GM12865 (cell line): ENCODE measurements at places on chromosomes 4 and X.

DNA sequence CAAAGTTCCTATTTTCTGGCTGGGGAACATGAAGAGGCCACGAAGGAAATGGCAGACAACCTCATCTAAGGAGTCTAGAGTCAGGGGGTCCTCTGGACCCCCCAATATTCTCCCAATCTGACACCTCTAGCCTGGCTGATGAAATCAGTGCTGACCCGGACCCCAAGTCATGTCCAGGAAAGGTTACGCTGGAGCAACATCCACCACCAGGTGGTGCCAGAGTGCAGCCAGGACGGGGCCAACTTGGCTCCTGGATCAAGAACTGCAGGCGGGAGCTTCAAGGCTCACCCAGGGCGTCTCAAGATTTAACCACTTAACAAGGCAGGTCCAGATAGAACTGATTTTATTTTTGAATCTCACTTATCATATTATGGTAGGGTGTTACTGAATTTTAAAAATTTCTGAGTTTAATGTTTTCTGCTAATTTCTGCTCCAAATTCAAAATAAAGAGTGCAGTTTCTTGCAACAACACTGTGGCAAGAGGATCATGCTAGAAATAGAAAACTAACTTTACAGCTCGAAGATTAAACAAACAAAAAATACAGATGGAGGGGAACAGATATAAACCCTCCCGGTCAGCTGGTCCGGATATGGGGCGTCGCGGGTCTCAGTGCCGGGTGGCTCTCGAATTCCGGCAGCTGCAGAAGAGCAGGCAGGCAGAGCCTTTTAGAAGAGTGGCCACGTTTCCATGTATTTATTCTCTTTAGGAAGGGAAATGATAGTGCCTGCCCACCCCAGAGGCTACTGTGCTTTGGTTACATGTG is 135.5 kb downstream of the AFAP1 start:
- DNase-seq: peak; percentile 81

DNA sequence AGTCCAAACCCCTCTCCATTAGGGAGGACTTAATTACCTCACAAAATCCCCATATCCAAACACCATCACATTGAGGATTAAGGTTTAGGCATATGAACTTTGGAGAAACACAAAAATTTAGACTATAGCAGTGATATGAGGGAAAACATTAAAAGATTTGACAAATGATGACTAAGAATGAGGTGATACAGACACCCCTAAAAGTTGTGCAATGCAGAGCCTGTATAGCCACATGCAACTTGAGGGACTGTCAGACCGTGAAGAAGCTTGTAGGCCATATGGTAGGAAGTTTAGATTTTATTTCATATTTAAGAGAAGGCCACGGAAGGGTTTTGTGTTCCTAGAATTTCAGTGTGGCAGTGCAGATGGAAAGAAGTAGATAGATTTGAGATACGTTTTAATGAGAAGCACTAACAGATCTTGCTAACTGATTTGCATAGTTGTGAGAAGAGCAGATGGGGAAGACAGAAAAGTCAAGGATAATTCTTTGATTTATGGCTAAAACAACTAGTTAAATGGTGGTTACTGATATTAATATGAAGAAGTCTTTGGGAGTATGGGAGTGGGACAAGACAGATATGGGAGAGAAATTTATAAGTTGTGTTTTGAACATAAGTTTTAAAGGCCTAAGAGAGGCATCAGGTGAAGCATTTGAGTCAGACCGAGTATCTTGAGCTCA is 5.5 kb upstream of the FIP1L1 start:
- no peak for DNase-seq

GRCh38 chr4:8882239-8882638 is 10.6 kb upstream of the HMX1 start:
- no peak for DNase-seq

DNA sequence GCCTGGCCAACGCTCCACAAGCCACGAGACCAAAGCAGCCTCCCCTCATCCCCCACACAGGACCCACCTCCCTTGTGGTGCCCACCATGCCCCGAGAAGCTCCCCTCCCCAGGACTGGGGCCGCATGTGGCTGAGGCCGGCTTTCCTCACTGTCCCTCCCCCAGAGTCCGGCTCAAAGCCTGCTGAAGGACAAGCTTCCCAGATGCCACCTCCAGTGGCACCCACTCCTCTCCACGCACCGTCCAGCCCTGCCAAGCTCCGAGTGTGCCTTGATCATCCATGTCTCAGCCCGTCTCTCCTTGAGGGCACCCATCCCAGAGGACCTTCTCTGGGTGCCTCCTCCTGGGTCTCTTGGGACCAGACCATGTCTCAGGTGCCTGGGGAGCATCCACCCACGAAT is 58.8 kb upstream of the MXD4 start:
- DNase-seq: no peak

DNA sequence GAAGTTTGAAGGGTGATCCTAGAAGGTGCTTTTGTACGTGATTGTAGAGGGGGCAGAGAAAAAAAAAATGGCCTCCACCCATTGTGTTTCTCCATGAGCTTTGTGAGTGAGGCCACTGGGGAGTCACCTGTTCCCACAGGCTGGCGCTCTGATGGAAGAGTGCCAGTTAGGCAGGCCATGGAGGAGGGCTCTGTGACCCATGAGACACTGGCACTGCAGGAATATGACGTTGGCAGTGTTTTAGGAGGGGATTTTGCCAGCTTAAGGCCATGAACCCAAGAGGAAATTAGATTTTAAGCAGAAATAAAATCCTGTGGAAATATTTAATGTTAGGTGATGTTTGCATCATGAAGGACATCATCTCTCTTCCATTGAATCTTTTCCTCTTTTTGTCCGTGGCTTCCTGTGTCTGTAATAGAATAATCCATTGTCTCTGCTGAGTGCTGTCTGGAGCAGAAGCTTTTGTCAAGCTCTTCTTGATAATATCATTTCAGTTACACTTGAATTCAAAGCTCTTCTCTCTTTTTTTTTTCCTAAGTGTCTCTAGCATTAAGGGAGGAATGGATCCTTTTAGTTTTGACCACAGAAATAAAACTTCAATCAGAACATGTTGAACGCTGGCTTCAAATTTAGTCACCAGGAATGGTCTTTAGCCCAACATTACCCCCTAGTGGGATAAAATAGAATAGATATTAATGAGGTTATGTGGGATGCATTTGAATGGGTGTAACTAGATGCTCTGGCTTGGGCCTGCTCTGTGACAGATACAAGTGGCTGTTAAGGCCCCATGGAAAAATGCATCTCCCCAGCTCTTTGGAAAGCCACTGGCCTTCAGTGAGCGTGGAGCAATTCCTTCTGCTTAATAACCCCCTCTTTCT is 41.0 kb upstream of the UCP1 start:
- peak; percentile 40 for DNase-seq

GRCh38 chrX:84729408-84729807 is 227.2 kb upstream of the HDX start:
- no peak for DNase-seq

GRCh38 chrX:136961594-136962135 is 72.1 kb downstream of the GPR101 start:
- DNase-seq: no peak

DNA sequence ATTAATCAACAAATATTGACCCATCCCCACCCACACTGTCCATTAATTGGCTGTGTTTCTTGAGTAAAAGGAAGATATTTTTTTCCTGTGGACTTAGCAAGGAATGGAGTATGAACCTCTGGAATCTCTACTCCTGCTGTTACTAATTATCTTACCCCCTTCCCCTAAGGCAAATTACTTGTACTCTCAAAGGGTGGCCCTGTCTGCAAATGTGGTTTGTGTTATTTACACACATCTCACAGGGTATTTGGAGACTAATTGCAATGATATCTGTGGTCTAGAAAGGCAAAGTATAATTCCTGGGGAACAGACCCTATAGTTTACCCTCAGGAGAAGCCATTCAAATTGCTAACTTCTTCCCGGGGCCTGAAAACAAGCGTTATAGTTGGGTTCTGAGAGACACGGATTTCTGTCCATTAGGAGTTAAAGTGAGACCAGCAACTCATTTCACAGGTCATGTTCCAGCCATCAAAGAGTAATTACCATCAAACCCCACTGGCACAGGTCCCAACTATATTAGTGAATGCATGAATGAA is 133.0 kb upstream of the RASGEF1B start:
- DNase-seq: no peak

DNA sequence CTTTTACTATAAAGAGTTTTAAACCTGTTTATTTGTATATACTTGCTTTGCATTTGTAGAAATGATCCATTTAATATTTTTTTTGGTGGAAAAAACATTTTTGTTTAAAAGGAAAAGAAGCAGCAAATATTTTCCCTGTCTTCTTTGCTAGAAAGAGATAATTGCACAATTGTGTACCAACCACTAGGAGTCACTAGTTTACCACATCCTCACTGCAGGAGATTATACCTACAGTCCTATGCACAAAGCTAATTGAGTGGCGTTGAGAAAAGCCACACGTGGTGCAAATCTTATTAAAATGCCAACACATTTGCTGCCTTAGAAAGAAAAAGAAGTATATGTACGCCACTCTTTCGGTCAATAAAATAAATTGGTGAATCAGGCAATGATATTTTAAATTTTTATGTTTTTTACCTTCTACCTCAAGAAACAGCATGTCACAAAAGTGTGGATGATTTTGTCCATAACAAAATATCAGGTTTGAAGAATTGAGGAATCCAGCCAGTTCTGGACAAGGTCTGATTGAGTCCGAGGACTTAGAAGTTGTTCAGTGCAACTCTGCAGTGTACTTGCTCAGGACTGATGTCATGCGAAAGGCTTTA is 102.9 kb downstream of the GRXCR1 start:
- peak; percentile 35 for DNase-seq

- DNase-seq: no peak
Observed at GRCh38 chr4:71549516-71550160, 210.8 kb downstream of the SLC4A4 start.

DNA sequence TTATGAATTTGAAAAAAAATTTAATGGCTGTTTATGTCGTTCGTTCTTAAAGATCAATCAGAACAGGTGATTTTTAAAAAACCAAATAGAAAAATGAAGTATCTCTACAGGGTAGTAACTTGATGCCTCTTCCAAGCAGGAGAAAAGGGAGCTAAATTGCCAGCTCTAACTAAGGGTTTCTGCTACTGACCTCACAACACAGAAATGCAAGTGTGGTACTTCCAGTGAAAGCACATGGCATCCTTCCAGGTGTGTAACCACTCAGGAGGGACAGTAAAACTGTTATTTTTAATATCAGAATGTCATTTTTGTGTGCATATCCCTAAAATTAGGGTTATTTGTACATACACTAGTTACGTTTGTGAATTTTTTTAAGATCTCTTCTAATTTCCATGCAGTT is 116.8 kb upstream of the ZCCHC13 start:
- no peak for DNase-seq

- DNase-seq: no peak
Observed at GRCh38 chrX:70168238-70169188, 8.8 kb upstream of the DGAT2L6 start.

GRCh38 chr4:166153548-166153947 is 280.5 kb downstream of the TLL1 start:
- DNase-seq: no peak

DNA sequence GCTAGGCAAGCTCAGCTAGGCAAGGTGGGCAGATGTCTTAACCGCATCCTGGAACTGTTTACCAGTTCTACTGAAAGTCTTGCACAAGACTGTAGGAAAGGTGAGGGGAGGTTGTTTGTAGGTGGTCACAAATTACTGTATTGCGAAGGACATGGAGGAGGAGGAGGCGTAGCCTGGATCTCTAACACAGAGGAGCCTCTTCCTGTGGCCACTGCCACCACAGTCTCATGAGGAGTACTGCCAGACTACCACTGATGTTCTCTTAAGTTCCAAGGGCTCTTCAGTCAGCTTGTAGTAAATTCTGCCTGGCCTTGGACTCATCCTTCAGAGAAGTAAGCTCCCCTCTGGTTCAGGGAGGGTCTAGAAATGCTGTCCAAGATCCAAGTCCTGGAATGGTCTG is 258.6 kb downstream of the FAT4 start:
- no peak for DNase-seq

DNA sequence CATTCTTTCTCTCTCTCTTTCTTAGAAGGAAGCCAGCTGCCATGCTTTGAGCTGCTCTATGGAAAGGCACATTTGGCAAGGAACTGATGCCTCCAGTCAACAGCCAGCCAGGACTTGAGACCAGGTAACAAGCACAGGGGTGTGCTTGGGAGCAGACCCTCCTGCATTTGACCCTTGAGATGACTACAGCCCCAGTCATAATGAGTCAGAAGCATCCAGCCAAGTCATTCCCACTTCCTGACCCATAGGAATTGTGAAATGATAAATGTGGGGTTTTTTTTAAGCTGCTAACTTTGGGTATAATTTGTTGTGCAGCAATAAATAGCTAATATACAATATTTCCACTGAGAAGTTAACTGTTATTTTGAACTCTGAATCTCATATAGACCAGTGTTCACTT is 446.9 kb downstream of the GRXCR1 start:
- DNase-seq: no peak

DNA sequence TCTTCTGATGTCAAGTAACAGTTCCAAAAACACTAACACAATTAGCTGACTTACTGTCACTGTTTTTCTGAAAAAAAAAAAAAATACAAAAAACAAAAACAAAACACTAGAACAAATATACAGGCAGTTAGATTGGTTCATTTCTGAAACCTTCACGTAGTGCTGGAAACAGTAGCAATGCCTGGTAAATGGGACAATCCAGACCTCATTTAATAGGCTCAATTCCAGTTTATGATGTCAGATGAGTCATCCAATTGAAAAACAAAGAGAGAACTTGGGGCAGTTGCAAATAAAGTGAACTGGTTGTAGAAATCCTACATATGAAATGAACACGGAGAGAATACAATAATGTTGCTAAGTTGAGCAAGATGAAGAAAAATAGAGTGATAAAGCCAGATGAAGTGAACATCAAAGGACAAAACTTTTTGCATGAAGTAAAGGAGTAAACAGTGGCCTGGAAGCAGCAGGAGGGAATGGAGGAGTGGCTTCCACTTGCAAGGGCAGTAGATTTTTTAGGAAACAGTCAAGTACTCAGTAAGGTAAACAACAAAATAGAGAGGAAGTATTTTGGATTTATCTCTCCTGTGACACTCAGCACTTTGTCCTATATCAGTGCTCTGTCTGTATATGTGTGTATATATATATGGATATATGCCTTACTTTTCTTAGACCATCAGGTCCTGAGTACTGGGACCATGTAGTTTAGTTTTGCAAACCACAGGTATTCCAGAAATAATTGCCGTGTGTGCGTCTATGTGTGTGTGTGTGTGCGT is 39.3 kb upstream of the MAGEA10 start:
- DNase-seq: no peak
